Glutamatergic neuron (in vitro differentiated cells): ENCODE measurements at places on chromosomes 5 and 9. TPM values are rescaled to one million over a fixed set of nuclear protein-coding genes. Genes with fewer than 3 reads are reported as not detected.

TAF11L5 gene
- total RNA-seq: 0.83 TPM

RAI14 gene
- total RNA-seq: 259 TPM

SLC36A2 gene
- not detected for total RNA-seq

DNA sequence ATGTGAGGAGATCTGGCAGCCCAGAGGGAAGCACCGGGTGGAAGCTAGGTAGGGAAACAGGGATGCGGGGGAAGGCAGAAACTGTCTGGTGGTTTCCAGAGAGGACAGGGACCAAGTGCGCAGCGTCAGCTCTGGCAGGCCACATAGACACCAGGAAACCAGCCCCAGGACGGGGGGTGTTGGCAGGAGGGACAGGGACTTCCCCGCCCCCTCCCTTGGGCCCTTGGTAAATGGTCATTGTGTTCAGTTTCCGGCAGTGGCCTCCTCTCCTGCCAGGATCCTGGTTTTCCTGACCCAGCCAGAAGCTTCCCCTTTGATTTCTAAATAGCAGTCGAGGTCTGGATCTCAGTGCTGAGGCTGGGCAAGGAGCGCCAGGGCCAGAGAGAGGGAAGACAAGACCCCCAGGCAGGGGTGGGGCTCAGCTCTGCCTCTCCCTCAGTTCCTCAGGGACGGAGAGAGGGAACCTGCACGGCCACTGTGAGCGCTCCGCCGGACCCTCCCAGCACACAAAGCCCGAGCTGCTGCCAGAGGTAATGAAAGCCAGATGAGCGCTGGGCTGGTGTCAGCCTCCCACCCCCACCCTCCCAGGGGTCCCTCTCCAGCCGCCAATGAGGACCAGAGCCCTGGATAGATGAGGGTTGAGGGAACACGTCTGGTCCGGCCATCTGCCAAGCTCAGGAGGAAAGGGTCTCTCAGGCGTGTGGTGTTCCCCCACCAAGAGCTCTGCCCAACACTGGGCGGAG lies 1.8 kb downstream of the RALGDS start:
- peak overlapping the region; percentile 100 for H3K27ac ChIP-seq
- peak; percentile 92 for DNase-seq
- H3K36me3 ChIP-seq: no peaks in the 10 kb centered on the region
- peaks cover 50% of the 10 kb centered on the region for H3K4me1 ChIP-seq
- peak overlapping the region; percentile 94 for H3K4me3 ChIP-seq
- peaks cover 56% of the 10 kb centered on the region for H3K27me3 ChIP-seq
